ENCODE measurements at places on chromosomes 16 and 17. TPM values are rescaled to one million over a fixed set of nuclear protein-coding genes. Genes with fewer than 3 reads are reported as not detected.

DNA sequence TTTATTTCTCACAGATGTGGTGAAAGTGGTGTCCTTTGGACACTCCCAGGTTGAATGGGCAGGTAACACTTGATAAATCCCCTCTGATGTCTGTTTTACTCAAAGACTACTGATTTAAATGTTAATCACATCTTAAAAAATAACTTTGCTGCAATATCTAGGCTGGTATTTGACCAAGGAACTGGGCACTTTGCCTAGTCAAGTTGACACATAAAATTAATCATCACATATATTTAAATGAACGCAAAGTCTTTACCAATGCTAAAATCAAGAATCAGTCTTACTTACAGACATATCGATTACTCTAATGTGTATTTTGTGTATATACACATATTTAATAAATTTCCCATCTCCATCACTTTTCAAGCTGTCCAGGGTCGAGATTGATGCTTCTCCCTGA lies 7.0 kb downstream of the MT2A start:
- DNase-seq: no peak

GRCh38 chr16:77660311-77660710 lies 62.0 kb upstream of the NUDT7 start:
- DNase-seq: no peak

- peak; percentile 70 for DNase-seq
Observed at GRCh38 chr16:397736-398332, 835 bp downstream of the NME4 start.

Gene ABCC3
- total RNA-seq: 453 TPM

- DNase-seq: no peak
Observed at GRCh38 chr17:83000738-83001137, 78.7 kb upstream of the METRNL start.

DNA sequence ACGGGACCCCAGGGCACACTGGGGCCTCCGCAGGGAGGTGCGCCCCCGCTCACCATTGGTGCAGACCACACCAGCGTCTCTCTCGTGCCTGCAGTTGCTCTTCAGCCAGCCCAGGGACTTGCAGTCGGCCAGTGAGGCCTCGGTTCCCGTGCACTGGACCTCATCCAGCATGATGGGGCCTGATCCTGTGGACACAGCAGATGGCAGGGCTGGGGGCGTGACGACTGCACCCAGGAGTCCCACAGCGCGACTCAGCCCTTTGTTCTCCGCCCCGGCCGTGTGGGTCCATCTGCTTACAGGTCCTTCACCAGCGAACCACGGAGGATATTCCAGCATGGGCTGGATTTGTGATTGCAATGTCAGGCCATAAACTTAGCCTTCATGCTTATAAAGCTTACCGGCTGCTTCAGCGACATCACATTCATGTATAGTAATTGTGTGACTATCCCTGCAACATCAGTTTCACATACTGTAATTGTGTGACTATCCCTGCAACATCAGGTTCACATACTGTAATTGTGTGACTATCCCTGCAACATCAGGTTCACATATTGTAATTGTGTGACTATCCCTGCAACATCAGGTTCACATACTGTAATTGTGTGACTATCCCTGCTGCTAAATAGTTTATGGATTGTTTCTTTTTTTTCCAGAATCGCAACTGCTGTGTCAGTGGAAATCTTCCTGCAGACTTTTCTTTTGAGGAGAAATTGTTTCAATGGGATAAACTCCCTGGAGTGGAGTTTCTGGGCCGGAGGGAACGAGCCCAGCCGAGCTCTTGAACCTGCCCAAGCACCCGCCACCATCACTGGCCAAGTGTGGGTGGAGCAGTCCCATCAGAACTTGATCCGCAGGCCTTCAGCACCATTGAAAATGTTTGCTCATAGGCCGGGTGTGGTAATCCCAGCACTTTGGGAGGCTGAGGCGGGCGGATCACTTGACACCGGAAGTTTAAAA lies 4.8 kb downstream of the LGALS3BP start:
- peak; percentile 74 for DNase-seq

- DNase-seq: no peak
Observed at GRCh38 chr17:68682903-68683302, 81.7 kb upstream of the FAM20A start.

Gene WSCD1
- 18.8 TPM for total RNA-seq

- no peak for DNase-seq
Observed at GRCh38 chr16:76906552-76906951, 284.4 kb upstream of the MON1B start.

GRCh38 chr17:7882629-7883028 lies 6.0 kb upstream of the CHD3 start:
- DNase-seq: no peak

Gene SLC16A11
- 1.7 TPM for total RNA-seq

DNA sequence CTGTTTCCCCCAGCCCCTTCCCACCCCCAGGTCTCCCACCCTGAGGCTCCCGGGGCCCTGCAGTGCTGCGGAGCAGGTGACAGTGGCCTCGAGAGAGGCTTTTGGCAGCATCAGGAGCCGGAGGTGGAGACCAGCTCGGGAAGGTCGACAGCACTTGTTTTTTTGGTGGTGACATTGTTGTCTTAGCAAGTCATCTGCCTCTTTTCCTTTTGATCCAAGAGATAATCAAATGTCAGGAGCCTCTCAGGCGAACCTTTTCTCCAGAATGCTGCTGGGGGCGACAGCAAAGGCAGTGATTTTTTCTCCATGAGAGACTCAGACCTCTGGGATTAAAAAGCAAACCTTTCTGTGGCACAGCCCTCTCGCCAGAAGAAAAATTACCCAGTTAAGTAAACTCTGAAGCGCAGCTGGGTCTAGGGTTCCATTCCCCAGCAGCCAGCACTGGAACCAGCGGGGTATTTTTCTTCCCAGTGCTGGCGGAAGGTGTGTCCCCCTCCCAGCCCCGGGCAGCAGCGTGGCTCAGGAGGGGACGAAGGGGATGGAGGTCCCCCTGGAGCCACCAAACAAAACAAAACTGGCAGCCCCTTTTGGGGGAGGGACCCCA lies 37.2 kb downstream of the GRIN2C start:
- DNase-seq: no peak

Data from mucosa of descending colon (tissue), 3 donors.